CD8-positive, alpha-beta memory T cell (primary cell): ENCODE measurements at places on chromosomes 3 and 15.

DNA sequence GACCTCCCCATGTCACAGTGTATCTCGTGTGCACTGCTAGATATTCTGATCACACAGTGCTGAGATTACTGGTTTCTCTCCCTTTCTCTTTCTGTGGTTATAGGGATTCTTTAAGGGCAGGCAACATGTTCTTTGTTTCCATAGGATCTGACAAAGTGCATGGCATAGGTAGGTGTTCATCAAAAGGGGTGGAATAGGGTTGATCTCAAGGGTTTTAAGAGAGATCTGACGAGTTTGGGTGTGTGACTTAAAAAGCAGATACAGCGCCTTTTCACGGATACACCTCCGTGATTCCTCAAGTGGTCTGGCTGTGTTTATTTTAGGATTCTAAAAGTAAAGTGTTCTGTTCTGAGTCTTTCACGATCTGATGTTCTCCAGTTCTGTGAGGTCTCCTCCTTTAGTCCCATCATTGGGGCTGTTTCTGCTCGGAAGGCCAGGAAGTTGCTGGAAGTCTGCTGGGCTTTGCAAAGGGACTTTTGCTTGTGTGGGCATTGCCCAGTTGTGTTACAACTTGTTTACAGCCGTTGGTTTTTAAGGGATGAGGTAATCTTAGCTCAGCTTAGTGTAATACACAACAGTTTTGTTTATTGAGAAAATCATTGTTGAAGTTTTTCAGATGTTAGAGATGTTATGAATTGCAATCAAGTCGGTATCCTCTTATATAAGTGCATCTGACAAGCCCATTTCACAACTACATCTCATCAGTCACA is 34.8 kb downstream of the IGF1R start:
- H3K4me1 ChIP-seq = peaks cover 22% of the 10 kb centered on the region
- no peaks in the 10 kb centered on the region for H3K27me3 ChIP-seq
- no peak overlapping the region for H3K4me3 ChIP-seq
- DNase-seq = no peak
- no peak overlapping the region for H3K27ac ChIP-seq
- no peaks in the 10 kb centered on the region for H3K36me3 ChIP-seq

DNA sequence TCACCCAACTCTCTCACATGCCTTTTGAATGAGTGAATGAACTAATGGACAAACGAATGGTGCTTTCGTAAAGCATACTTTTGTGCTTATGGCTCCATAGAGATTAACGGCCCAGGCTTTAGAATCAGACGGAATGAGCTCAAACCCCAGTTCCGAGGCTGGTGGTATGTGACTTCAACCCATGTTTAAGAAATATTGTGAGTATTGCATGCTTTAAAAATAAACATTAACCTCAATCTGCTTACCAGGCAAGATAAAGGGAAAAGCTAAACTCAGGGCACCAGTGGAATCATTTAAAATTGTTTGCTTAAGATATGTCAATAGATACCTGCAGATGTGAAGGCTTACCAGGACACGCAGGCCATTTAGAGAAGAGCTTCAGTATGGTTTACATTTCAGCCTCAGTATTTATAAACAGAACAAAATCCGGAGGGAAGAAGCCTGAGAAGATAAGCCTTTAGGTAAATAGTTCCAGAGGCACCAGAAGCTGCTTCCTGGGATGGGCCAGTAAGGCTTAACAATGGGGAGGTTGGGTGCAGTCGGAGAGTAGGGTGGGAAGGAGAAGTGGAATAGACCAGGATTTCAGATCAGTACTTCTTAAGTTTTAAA is 186.4 kb downstream of the ADAMTS9 start:
- no peaks in the 10 kb centered on the region for H3K4me1 ChIP-seq
- H3K27me3 ChIP-seq = peaks cover 5% of the 10 kb centered on the region
- no peaks in the 10 kb centered on the region for H3K36me3 ChIP-seq
- H3K4me3 ChIP-seq = no peak overlapping the region

- no peak overlapping the region for H3K4me3 ChIP-seq
- DNase-seq = no peak
- H3K36me3 ChIP-seq = no peaks in the 10 kb centered on the region
- no peak overlapping the region for H3K27ac ChIP-seq
- H3K27me3 ChIP-seq = peaks cover 4% of the 10 kb centered on the region
Observed at GRCh38 chr15:62068071-62068809, 1.5 kb downstream of the C2CD4A start.

- no peaks in the 10 kb centered on the region for H3K36me3 ChIP-seq
- H3K27me3 ChIP-seq = no peaks in the 10 kb centered on the region
- H3K4me3 ChIP-seq = no peak overlapping the region
Observed at GRCh38 chr15:70576276-70576675, 187.1 kb downstream of the UACA start.

DNA sequence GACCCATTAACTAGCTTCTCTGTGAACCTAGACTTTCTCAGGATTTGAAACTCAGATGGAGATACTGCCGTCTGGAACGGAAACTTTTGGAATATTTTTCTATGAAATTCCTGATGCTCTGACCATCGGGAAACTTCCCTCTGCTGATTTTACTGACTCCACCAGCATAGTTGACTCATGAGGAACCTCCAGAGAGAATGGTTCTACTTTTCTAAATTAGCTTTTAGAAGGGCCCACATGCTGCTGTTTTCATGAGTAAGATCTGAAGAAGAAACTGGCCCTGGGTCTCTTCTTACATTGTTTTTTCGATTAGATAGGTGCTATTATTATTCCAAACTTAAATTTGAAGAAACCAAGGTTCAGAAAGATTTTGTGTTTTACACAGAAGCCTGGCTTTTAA is 326.3 kb upstream of the NR2E3 start:
- H3K4me1 ChIP-seq = no peaks in the 10 kb centered on the region
- H3K27ac ChIP-seq = no peak overlapping the region
- peaks cover 6% of the 10 kb centered on the region for H3K27me3 ChIP-seq
- no peak for DNase-seq
- no peak overlapping the region for H3K4me3 ChIP-seq

GRCh38 chr15:49982584-49982983 is 136.4 kb downstream of the ATP8B4 start:
- H3K27me3 ChIP-seq = no peaks in the 10 kb centered on the region
- H3K4me3 ChIP-seq = no peak overlapping the region
- H3K36me3 ChIP-seq = no peaks in the 10 kb centered on the region
- no peak overlapping the region for H3K27ac ChIP-seq

DNA sequence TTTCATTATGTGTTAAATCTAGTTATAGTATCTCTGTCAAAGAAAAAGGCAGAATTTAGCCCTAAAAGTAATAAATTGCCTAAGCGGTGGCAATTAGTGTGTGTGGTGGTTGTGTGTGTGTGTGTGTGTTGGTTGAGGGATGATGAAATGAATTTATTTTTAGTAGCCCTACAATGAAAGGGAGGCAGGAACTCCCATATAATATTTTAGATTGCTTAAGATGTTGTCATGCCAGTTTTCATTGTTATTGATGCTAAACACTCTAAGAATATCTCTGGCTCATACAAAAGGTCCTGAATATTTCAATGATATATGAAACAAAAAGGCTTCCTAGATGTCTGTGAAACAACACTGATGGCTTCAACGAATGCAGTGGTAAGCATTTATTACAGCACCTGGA is 140.6 kb upstream of the TBC1D5 start:
- no peaks in the 10 kb centered on the region for H3K27me3 ChIP-seq
- H3K36me3 ChIP-seq = no peaks in the 10 kb centered on the region
- H3K4me3 ChIP-seq = no peak overlapping the region

DNA sequence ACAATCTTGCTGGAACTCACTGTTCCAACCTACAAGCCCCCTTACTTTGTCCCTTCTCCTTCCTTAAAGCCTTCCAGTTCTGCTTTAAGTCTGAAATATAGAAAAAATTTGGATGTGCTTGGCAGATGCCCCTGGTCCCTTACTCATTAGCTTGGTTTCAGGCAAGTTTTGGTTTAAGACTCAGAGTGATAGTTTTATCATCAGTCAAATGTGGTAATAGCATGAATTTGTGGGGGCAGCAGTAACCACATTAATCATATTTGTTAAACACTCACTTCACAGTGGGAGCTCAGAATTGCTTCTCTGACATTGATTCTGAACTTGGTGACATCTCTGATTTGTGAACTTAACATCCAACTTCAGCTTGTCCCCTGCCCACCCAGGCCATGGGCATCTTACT is 58.3 kb upstream of the ALDH1A3 start:
- no peaks in the 10 kb centered on the region for H3K36me3 ChIP-seq
- H3K4me1 ChIP-seq = no peaks in the 10 kb centered on the region
- H3K27ac ChIP-seq = no peak overlapping the region
- DNase-seq = no peak
- H3K4me3 ChIP-seq = no peak overlapping the region
- no peaks in the 10 kb centered on the region for H3K27me3 ChIP-seq

DNA sequence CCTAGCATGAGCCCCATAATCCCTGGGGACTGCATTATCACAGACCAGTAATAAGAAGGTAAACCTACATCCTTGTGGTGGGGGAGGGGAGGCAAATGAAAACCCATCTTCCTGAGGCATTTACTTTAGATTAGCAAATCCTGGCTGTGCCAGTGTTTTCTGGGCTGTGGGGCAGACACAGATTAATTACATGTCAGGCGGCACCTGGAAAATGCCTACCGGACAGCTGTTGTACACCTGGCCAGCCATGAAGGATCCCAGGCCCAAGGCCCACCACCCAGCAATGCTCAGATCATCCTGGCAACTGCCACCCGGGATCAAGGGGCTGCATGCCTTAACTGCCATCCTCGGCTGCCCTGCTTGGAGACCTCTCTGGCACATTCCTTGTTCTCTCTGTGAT is 59.1 kb upstream of the RASA2 start:
- no peak overlapping the region for H3K27ac ChIP-seq
- DNase-seq = no peak
- H3K27me3 ChIP-seq = no peaks in the 10 kb centered on the region
- peaks cover 4% of the 10 kb centered on the region for H3K36me3 ChIP-seq
- H3K4me3 ChIP-seq = no peak overlapping the region

GRCh38 chr15:25844542-25844941 is 18.6 kb downstream of the ATP10A start:
- peaks cover 50% of the 10 kb centered on the region for H3K4me1 ChIP-seq
- no peaks in the 10 kb centered on the region for H3K36me3 ChIP-seq
- no peak overlapping the region for H3K4me3 ChIP-seq
- no peaks in the 10 kb centered on the region for H3K27me3 ChIP-seq
- no peak for DNase-seq
- H3K27ac ChIP-seq = no peak overlapping the region

GRCh38 chr3:169660709-169661360 is 2.7 kb downstream of the MECOM start:
- H3K27ac ChIP-seq = no peak overlapping the region
- no peaks in the 10 kb centered on the region for H3K36me3 ChIP-seq
- peaks cover 71% of the 10 kb centered on the region for H3K27me3 ChIP-seq
- peak overlapping the region; percentile 64 for H3K4me3 ChIP-seq
- H3K4me1 ChIP-seq = peaks cover 39% of the 10 kb centered on the region

DNA sequence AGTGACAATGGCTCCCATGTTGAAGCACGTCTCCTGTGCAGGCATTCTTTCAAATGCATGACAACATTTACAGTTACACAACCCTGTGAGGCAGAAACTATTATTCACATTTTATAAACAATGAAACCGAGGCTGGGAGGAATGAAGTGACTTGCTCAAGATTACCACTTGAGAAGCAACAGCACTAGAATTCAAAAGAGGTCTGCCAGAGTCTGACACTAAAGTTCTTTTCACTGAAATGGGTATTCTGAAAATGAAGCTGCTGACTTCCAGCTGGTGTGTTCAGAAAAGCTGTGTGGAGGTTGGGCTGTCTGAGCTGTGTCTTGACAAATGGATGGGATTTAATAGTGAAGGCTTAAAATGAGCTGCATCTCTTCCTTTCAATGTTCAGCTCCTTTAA is 104.4 kb downstream of the THSD4 start:
- H3K36me3 ChIP-seq = no peaks in the 10 kb centered on the region
- no peaks in the 10 kb centered on the region for H3K4me1 ChIP-seq
- DNase-seq = no peak
- no peak overlapping the region for H3K4me3 ChIP-seq

GRCh38 chr3:171846597-171846996 is 3.4 kb downstream of the TMEM212 start:
- no peaks in the 10 kb centered on the region for H3K27me3 ChIP-seq
- H3K27ac ChIP-seq = no peak overlapping the region
- no peak for DNase-seq
- no peaks in the 10 kb centered on the region for H3K36me3 ChIP-seq
- H3K4me3 ChIP-seq = no peak overlapping the region

DNA sequence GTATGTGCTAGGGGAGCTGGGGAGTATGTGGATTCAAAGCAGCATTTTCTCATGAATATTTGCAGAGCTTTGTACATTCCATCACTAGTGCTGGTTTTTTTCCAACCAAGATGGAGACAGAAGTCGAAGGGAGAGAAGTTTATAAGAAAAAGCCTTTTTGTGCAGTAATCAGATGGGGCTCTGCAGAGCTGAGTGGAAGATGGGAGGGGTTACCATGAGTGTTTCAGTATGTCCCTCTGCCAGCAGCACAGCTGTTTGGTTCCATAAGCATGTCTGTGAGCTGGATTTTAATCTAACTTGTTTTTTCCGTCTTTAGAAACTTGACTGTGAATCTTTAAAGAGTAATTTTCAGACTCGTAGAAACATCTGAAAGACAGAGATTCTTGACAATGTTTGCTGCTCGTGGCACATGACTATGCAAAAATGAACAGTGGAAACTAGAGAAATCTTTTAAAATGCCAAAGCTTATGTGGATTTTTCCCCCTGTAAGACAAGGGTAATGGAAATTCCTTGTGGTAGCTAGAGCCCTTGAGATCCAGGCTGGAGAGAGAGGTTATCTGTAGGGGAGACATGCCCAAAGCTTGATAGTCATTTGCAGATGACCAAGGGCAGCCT is 20.3 kb downstream of the STARD9 start:
- no peak overlapping the region for H3K4me3 ChIP-seq
- H3K27me3 ChIP-seq = no peaks in the 10 kb centered on the region
- no peaks in the 10 kb centered on the region for H3K36me3 ChIP-seq

- H3K36me3 ChIP-seq = peaks cover 91% of the 10 kb centered on the region
- DNase-seq = no peak
Observed at GRCh38 chr3:63992516-63993209, 30.6 kb downstream of the PSMD6 start.

DNA sequence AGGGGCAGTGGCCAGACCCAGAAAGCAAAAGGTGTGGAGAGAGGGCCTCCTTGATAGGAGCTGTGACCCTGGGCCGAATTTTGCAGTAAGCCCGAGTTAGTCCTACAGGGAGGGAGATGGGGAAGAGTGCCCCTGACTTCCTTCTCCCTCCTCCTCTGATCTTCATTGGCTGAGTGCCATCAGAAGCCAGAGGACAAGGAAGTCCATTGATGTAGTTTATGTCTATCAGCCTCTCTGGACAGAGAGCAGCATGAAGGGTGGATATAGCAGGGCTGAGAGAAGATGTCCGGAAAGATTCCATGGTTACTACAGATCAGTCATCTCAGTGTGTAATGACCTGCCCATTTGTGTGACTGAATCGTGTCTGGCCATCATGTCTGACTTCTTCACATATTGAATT is 102.5 kb upstream of the FAM3D start:
- H3K4me3 ChIP-seq = no peak overlapping the region
- no peak overlapping the region for H3K27ac ChIP-seq
- H3K4me1 ChIP-seq = no peaks in the 10 kb centered on the region

DNA sequence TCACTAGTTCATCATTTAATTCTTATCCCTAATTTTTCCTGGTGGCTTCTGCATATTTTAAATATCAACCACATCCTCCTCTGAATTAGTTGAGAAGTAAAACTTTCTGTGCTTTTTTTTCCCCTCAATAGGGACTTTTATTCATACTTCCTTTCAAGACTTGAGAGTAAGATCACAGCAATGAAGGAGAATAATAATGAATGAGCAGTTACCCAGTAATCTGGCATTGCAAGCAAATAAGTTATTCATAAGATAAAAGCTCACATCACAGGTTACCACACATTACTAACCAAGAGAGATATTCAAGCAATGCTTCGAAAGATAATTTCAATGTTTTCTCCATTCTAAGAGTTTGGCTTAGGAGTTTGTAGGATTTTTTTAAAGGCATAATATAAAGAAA is 50.3 kb downstream of the BTLA start:
- H3K4me1 ChIP-seq = no peaks in the 10 kb centered on the region
- H3K4me3 ChIP-seq = no peak overlapping the region
- H3K27ac ChIP-seq = no peak overlapping the region
- no peak for DNase-seq
- no peaks in the 10 kb centered on the region for H3K27me3 ChIP-seq
